Activated CD4-positive, alpha-beta T cell treated with anti-CD3 and anti-CD28 coated beads, Interleukin-2, Interleukin-4, amounts not matched to agents 100 ng/mL and 50 ng/mL, durations not matched to agents 16 hours and 8 hours (primary cell): ENCODE measurements at places on chromosomes 7 and 10.

GRCh38 chr7:55733241-55734140 lies 129.1 kb downstream of the SEPTIN14 start:
- no peak for DNase-seq

DNA sequence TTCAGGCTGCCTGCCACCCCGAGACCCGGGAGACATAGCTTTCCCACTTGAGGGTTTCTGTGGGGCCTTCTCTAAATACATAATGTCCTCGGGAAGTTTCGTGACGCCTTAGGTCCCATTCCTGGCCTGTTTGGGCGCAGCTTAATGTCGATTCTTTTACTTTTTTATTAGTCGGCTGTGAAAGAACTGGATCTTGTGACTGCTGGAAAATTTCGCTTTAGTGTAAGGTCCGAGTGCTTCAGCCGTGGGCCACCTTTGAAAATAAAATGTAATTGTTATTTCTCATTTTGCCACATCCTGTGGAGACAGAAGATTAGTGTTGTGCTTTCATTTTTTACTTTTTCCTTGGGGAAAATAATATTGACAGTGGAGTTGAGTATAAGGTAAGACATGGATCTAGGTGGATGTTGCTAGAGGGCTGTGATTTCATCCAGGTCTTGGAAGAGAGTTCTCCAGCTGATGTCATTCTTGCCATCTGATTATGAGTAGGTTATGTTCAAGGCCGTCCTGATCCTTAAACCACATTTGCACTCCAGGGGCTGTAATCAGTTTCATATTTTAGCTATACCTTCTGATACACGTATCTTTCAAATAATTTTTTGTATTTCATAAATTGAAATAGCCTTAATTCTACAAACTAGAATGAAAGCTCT lies 830 bp downstream of the RAB18 start:
- DNase-seq: peak; percentile 18

DNA sequence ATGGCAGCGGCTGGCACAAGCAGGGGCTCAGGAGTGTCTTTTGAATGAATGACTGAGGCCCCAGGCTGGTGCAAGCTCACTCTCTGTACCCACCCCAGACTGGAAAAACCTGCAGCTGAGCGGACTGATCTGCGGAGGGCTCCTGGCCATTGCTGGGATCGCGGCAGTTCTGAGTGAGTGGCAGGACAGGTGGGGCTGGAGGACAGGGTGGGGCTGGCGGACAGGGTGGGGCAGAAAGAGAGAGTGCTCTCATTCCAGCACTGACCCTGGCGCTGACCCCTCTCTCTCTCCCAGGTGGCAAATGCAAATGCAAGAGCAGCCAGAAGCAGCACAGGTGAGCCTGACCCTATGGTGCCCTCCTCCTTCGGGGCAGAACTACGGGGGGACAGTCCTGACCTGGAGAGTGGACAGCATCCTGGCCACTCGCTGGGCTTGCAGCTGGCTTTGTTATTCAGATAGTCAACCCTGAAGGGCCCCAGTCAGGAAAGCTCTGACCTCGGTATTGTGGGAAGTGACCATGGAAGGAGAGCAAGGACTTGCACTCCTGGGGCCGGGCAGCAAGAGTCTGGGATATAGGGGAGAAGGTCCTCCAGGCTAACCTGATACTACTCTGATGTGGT lies 4.1 kb downstream of the FXYD4 start:
- DNase-seq: no peak

GRCh38 chr10:109821672-109822071 lies 101.6 kb downstream of the XPNPEP1 start:
- DNase-seq: no peak

DNA sequence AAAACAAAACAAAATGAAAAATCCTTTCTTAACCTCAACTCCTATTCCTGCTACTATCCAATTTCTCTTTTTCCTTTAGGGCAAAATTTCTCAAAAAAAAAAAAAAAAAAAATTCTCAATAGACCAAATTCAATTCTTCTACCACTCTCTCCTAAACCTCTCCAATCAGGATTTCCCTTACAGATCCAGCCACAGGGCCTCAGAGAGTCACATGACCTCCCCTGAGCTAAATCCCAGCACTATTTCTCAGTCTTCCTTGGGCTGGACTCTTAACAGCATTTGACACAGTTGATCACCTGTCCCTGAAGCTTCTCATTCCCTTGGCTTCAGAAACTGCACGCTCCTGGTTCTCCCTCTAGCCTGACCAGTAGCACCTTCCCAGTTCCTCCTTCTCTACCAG lies 4.9 kb downstream of the ZNF12 start:
- DNase-seq: no peak

DNA sequence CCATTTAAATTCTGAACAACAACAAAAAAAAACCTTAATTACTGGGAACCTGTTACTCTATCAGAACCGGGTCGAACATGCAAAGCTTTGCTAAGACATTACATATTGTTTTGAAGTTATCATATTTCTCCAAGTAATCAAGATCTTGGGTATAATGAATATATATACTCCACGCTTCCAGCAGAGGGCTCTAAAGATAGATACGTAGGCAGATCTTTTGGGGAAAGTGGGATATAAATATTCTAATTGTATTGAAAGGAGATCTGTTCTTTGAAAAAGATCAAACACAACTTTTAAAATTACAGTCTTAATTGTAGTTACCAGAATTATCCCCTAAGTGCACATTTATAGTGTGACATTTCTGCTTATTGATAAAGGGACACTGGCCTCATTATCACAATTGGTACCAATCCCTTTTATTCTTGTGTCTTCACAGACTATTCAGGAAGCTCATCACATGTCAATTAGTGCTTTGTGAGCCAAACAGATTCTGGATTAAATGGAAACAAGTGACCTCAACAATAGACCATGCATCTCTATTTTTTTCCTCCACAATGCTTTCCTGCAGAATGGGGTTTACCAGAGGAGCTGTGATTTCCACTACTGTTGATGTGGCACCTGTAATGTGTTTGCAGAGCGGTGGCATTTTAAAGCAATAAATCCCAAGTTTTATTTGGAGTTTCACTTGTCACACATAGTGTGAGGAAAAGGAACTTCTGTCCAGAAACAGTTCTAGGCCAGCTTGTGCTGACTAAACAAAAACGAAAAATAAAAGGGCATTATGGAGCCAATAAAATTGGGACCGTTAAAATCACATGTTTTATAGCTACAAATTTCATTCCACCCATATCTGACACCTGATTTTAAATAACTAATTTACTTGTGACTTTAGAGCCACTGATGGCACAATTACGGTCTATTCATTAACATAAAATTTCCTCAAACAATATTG lies 122.4 kb downstream of the CTTNBP2 start:
- DNase-seq: no peak

- no peak for DNase-seq
Observed at GRCh38 chr10:26879744-26880143, 19.0 kb upstream of the ABI1 start.

GRCh38 chr10:28777911-28778310 lies 100.6 kb downstream of the BAMBI start:
- no peak for DNase-seq

- DNase-seq: no peak
Observed at GRCh38 chr7:108395426-108395825, 60.8 kb downstream of the NRCAM start.

GRCh38 chr10:131817866-131818509 lies 82.8 kb upstream of the PPP2R2D start:
- no peak for DNase-seq

GRCh38 chr7:96188591-96188991 lies 133.3 kb downstream of the SLC25A13 start:
- DNase-seq: no peak

DNA sequence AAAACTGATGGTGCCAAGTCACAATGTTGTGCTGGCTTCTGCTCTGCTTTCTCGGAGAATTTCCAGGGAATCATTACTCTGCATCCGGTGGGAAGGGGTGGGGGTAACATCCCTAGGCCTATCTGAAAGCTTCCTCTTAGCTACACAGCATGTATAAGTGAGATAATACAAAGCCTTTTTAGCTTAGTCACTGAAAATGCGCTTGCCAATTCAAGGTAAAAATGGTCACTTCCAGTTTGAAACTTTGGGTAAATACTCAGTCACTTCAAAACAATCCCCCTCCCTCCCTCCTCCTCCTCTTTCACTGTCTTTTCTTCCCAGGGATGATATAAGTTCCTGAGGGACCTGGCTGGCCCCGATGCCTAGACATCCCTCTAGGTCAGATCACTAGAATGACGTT lies 57.3 kb upstream of the APBB1IP start:
- DNase-seq: no peak

GRCh38 chr7:2440608-2441245 lies 35.5 kb downstream of the GRIFIN start:
- DNase-seq: no peak

GRCh38 chr7:106747804-106748203 lies 86.8 kb upstream of the CCDC71L start:
- DNase-seq: no peak

- DNase-seq: peak; percentile 74
Observed at GRCh38 chr7:106736508-106737201, 75.7 kb upstream of the CCDC71L start.

- DNase-seq: peak; percentile 2
Observed at GRCh38 chr10:82150123-82150900, 275.3 kb downstream of the NRG3 start.

- no peak for DNase-seq
Observed at GRCh38 chr10:6813306-6813705, 233.2 kb upstream of the PRKCQ start.

- DNase-seq: no peak
Observed at GRCh38 chr10:19668116-19668515, 148.1 kb upstream of the PLXDC2 start.

GRCh38 chr7:114141415-114141814 lies 222.6 kb upstream of the PPP1R3A start:
- DNase-seq: no peak

DNA sequence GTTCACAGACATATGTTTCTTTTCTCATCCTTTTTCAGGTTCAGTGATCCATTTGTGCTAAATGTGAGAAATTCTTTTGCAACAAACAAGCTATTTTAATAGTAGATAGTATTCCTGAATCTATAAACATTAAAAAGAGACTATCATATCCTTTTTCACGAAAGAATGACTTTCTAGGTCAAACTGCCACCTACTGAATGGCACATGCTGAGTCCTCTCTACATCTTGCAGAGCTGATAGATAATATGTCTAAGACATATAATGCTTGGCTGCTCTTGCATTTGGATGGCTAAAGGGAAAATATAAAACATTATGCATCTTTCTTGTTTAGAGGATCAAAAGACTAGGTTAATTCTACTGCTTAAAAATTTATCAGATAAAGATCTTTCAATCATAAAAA lies 114.1 kb upstream of the SLC26A5 start:
- DNase-seq: no peak

DNA sequence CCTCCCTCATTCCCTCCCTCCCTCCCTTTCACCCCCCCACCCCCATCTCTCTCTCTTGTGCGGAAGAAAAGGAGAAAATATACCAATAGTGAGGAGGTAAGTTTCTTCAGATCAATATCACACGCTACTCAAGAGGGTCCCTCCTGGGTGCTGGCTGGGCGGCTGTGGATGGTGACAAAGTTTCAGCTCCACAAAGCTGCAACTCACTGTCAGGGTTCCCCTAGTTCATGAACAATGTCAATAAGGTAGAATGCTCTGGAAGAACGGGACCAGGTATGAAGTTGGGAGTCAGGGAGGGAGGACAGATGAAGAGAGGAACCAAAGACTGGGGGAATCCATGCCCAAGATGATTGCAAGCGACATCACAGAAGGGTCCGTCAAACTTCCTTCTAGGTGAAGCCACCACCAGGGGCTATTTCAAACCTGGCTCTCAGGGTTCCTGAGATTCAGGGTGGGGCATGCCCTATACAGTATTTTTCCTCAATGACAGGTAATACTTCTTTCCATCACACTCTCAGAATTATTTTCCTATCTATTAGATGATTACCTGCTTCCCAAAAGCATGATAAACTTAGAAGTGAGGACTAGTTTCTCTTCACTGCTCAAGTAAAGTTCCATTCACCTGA lies 1.4 kb upstream of the PDE1C start:
- DNase-seq: no peak

- no peak for DNase-seq
Observed at GRCh38 chr10:101723176-101723575, 28.2 kb upstream of the FBXW4 start.

GRCh38 chr7:102426268-102427018 lies 6.9 kb upstream of the ORAI2 start:
- DNase-seq: peak; percentile 86
